ENCODE measurements at places on chromosomes 5 and 9.

DNA sequence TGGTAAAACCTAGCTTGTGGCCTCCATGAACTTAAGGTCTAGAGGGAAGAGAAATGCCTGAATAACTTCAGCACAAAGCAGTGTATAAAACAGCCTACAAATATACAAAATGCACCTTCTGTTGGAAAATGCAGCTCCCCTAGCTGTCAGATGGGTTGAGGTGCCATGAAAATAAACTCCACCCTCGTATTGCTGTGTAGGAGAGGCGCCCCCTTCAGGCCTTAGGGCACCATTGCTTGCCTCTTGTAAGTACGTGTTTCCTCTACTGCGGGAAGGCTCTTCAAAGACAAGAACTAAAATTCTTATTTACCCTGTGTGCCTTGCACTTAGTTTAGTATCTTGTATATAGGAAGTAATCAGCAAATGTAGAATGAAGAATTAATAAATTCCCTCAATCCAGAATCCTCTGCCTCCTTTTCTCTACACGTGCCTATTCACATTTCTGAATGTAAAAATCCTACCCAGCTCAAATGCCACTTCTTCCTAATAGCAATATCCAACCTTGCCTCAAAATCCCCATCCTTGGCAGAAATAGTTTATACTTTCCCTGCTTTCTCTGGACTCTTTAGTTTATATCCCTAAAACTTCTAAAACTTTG is 393.7 kb upstream of the PDE4D start:
- DNase-seq, result no peak

- DNase-seq, result no peak
Observed at GRCh38 chr5:83401122-83401731, 70.3 kb upstream of the VCAN start.

DNA sequence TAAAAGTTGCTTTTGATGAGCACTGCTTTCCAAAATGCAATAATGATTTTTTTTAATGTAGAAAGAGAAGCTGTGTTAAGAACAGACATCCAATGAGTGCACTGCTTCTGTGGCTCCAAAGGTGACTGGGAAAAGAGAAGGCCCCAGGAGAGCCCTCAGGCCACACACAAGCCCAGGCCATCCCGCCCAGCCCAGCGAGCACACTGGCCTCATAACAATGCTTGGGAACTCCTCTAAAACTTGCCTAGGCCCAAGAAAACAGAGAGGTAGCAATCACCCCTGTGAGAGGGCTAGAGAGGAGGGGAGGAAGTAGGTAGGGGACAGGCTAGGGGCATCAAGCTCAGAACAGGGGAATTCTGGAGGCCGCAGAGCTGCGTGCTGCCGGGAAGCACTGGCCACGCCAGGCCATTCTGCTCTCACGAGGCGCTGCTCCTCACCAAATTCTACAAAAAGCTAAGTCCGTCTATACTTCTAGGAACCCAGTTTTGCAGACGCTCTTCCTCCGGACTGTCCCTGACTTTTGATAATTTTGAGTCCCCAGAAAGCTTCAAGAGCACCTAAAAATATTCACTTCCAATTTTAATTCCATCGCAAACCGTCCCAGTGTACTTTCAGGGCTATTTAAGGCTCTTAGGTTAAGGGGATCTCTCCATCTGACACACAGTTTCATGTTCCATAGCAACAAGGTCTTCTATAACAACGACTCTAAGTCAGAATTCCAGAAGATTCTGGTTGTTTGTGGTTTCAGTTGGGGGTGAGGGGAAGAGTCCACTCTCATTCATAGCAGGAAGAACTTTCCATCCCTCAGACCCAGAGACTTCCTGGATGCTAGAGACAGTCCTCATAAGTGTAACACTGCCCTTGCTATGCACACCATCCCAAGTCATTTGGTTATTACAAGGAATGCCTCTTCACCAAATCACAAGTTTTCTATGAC is 51.0 kb downstream of the HABP4 start:
- DNase-seq, result no peak

DNA sequence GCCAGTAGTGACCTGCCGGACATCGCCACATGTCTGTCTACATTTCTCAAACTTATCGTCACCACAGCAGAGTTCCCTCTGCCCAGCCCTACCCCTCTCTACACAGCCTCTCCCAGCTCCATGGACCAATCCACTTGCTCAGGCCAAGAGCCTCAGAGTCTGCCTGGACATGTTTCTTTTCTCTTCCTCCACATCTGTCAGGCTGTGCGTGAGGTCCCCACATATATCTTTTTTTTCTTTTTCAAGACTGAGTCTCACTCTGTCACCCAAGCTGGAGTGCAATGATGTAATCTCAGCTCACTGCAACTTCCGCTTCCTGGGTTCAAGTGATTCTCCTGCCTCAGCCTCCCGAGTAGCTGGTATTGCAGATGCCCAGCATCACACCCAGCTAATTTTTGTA is 62.7 kb upstream of the GGTA1 start:
- DNase-seq, result no peak

- no peak for DNase-seq
Observed at GRCh38 chr5:102799017-102799416, 43.9 kb downstream of the PAM start.

DNA sequence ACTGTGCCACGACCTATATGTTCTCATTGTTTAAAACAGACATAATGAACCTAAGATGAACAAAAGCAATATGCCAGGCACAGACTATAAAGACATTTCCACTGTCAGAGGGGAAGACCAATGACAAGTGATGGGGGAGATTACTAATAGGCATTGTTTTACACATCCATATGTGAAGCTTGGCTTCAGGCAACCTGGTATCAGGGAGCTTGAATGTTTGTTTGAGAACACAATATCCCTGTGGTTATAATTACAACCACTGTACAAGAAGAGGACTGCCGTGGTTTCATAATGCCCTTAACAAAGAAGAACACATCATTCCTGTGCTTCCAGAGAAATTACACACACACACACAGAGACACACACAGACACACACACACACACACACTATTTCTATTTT is 385.7 kb downstream of the BNC2 start:
- no peak for DNase-seq

DNA sequence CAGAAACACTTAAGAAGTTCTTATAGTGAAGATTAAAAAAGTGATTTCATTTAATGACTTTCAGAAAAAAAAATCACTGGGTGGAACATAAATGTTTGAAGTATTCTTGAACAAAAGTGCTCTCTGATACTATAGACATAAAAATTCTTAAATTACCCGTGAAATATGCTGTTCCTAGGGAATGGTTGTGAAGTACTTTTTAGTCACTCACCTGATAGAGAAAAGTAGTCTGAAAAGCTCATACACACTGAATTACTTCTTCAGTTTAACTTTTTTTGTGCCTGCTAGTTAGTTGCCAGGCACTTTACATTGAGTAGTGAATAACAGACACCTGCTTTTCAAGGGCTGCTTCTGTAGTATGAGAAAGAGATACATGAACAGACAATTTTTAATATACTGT is 78.0 kb downstream of the SH3GL2 start:
- no peak for DNase-seq

GRCh38 chr9:445033-445432 is 230.4 kb downstream of the DOCK8 start:
- no peak for DNase-seq

Data from NCI-H510A (cell line).